ENCODE measurements at places on chromosomes 13 and 19.

- no peak for DNase-seq
These were observed 20.6 kb upstream of the TCF3 start for GRCh38 chr19:1672769-1673644.

DNA sequence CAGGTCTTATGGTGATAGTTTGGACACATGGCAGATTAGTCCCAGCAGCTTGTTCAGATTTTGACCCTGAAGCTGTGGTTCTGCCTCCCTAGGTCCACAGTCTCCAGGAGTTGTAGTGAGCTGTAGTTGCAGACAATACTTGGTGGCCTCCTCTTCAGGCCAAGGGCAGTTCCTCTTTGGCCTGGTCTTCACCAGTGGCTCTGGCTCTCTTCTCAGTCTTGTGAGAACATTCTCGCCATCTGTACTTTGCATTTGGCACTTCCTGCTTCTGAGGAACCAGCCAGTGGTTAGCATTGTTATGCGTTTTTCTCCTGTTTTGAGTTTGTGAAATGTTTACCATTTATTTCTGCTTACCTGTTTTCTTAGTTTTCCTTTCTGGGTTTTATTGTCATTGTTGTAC lies 40.7 kb downstream of the PCCA start:
- DNase-seq, result no peak

DNA sequence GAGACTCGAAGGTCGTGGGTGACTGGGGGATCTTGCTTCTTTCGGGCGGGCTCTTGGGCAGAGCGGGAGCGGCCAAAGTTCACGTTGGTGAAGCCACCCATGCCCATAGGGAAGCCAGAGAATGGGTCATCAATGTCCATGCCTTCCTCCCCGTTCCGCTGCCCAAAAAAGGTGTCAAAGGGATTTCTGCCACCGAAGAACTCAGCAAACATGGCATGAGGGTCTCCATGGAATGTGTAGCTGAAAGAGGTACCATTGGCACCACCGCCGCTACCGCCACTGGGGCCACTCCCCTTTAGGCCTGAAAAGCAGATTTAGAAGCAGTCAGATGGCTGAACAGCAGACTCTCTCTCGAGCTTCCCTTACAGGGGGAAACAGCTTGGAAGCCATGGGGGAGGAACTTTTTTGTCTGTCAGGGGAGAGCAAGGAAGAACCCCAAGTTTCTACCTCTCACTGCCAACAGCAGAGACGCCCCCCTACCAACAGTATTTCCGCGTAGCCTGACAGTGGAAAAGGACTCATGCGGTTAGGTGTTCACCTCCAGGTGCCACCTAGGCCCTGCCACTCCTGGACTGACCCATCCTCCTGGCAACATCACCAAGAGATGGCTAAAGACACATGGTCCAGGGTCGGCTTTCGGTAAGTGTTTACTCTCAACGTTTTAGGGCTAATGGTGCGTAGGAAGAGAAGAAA lies 1.3 kb downstream of the DNAJB1 start:
- no peak for DNase-seq

DNA sequence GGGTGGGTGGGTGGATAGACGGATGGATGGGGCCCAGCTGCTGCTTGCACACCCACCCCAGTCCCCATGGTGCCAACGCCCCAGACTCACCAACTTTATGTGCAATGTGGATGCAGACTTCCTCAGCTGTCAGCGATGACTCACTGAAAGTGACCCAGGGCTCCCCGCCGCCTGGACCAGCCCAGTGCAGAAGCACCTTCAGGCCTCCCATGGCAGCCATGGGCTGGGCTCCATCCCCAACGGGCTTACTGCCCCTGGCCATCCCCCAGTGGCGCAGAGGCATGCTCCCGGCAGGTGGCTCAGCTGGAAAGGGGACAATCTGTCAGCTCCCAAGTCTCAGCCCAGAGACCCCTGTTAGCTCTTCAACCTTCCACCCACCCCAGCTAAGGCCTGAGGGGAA lies 2.2 kb downstream of the TYK2 start:
- DNase-seq, result no peak

GRCh38 chr19:52397310-52398080 lies at the start of gene ZNF528:
Gene ZNF528, plus strand, starts transcription at chr19:52397849. Its CDS starts 4,165 bp downstream, at chr19:52402014.
- peak; percentile 63 for DNase-seq

GRCh38 chr19:41575998-41576397 lies at the start of gene CEACAM21:
Gene CEACAM21, plus strand, starts transcription at chr19:41576166. Its CDS starts 109 bp downstream, at chr19:41576275.
- no peak for DNase-seq
